ENCODE measurements at places on chromosomes 16 and 17. TPM values are rescaled to one million over a fixed set of nuclear protein-coding genes. Genes with fewer than 3 reads are reported as not detected.

The CCL1 gene
- polyA plus RNA-seq = not detected

The GNAO1 gene
- polyA plus RNA-seq = 0.86 TPM

The MMP28 gene
- polyA plus RNA-seq = 2.3 TPM

The EFCAB13 gene
- 8.5 TPM for polyA plus RNA-seq

The PDE6G gene
- 3.4 TPM for polyA plus RNA-seq

The USP43 gene
- 0.90 TPM for polyA plus RNA-seq

The TMEM92 gene
- polyA plus RNA-seq = 1.4 TPM

The TEKT1 gene
- 0.26 TPM for polyA plus RNA-seq

The TLCD2 gene
- 6.1 TPM for polyA plus RNA-seq

The RNF43 gene
- 0.04 TPM for polyA plus RNA-seq

Data from muscle of back (tissue), 13 donors.